ENCODE measurements at places on chromosomes 13 and 19.
A peak's percentile ranks its signal among the peaks of the same experiment; 100 is the strongest.

- DNase-seq: no peak
Measured at GRCh38 chr13:78603240-78603957, at the start of gene POU4F1. TSS of gene POU4F1 (minus strand) at chr13:78603552. CDS start at chr13:78603326, 226 bp downstream.

- no peak for DNase-seq
Measured at GRCh38 chr13:55583953-55584593, 1556.6 kb upstream of the PRR20A start.

GRCh38 chr19:55459950-55460657 lies 1.3 kb downstream of the ISOC2 start:
- no peak for DNase-seq

DNA sequence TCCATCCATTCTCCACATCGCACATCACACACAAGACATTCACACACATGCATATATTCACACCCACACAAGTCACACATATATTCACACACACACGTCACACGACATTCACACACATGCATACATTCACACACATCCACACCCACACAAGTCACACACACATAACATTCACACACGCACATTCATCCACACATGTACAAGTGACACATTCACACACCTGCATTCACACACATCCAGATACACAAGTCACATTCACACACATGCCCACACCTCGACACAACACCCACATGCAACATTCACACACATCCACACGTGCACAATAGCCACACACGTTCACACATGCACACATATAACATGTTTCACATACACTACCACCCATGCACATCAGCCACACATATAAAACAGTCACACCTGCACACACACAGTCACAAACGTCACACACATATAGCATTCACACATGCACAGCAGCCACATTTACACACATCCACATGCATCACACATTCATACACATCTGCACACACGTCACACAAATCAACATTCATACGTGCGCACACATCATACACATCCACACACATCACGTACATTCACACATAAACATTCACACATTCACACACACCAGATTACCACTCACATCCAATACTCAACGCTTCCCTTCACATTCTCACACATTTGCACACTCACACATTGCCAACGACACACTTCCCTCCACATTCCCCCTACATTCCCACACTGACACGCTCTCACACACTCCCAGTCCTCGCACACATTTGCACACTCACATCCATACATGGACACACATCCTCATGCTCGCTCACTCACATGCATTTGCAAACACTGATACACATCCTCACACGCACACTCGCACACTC lies 41.0 kb downstream of the ANKRD10 start:
- no peak for DNase-seq

DNA sequence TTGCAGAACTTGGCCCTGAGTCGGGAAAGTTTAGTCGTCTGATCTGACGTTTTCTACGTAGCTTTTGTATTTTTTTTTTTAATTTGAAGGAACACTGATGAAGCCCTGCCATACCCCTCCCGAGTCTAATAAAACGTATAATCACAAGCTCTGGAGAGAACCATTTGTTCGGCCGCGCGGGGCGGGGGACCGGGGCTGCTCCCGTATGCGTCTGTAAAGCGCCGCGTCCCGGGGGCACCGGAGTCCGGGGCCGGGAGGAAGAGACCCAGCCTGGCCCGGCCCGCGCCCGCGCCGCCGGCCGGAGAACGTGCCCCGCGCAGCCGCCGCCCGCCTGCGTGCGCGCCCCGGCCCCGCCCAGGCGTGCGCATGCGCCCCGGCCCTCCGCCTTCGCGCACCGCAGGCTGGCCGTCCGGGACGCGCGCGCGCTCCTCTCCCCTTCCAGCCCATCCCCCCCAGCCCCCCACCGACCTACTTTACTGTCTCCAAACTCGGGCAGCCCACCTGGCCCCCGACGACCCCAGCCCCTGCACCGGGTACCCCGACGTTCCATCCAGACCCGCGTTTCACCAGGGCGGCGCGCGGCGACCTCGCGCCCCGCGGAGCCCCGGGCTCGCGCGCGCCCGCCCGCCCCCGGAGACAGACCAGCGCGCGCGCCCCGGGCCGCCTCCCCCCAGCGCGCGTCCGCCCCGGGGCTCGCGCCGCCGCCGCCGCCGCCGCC lies 785 bp upstream of the USF2 start:
- peak; percentile 27 for DNase-seq

DNA sequence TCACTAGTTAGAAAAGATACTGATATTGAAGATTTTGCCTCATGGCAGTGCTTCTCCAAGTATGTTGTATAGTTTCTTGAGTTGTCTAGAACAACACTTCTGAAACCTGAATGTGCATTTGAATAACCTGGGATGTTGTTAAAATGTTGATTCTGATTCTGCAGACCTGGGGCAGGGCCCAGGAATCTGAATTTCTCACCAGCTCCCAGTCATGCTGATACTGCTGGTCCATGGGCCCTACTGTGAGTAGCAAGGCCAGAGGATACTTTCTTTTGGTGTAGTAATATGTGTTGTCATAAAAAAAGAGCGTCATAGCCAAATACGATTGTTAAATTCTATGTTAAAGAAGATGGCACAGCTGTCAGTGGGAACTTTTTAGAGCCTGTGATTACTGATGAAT lies 41.6 kb upstream of the C1QTNF9 start:
- no peak for DNase-seq

DNA sequence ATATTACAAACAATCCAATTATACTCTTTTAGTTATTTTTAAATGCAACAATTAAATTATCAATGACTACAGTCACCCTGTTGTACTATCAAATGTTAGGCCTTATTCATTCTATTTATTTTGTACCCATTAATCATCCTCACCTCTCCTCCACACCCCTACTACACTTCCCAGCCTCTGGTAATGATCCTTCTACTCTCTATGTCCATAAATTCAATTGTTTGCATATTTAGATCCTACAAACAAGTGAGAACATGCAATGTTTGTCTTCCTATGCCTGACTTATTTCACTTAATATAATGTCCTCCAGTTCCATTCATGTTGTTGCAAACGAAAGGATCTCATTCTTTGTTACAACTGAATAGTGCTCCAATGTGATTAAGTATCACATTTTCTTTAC lies 1414.6 kb downstream of the SLITRK1 start:
- no peak for DNase-seq

- no peak for DNase-seq
Measured at GRCh38 chr13:112626124-112626523, 38.2 kb upstream of the TUBGCP3 start.

GRCh38 chr19:39160523-39160861 lies 34.9 kb downstream of the PAK4 start:
- no peak for DNase-seq

DNA sequence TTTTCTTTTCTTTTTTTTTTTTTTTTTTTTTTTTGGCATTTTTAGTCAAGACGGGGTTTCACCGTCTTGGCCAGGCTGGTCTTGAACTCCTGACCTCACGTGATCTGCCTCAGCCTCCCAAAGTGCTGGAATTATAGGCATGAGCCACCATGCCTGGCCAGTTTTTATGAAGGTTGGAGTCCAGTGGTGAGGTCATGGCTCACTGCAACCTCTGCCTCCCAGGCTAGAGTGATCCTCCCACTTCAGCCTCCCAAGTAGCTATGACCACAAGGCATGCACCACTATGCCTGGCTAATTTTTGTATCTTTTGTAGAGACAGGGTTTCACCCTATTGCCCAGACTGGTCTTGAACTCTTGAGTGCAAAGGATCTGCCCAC lies 4.2 kb downstream of the SNRPA start:
- DNase-seq: no peak

DNA sequence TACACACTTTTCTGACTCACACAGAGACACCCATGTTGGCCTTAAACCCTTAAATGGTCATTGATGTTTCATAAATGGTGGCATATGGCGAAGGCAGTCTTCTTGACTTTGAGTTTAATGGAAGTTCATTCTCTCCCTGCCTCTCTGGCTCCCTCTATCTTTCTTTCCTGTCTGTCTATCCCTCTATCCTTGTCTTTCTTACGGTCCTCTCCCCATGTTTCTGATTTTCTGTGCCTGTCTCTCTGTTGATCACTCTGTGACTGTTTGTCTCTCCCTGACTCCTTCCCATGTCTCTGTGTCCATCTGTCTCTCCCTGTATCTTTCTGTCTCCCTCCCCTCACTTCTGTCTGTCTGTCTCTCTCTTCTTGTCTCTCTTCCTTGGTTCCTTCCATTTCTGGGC lies 43.2 kb upstream of the SHKBP1 start:
- no peak for DNase-seq

DNA sequence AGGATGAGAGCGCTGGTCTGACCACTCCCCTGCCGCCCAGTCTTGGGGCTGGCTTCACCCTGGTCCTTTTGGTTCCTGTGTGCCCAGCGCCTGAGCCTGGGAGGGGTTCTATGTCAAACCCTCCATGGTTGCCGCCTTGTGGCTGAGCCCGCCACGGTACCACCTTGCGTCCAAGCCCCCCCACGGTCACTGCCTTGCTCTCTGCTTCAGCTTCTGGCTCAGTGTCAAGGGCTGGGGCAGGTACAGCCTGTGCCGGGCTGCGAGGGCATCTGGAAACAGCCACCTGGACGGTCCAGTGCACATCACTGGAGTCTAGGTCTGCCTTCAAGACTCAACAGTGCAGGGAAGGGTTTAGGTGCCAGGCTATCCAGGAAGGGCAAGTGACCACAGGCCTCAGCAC lies 14.3 kb upstream of the GALP start:
- DNase-seq: no peak
